Endothelial cell of umbilical vein (primary cell): ENCODE measurements at places on chromosomes 12 and 14. TPM values are rescaled to one million over a fixed set of nuclear protein-coding genes. Genes with fewer than 3 reads are reported as not detected.

GRCh38 chr12:103456006-103456405, 39.8 kb downstream of the C12orf42 start:
- H3K4me1 ChIP-seq, result no peaks in the 10 kb centered on the region
- no peaks in the 10 kb centered on the region for H3K36me3 ChIP-seq
- H3K27me3 ChIP-seq, result no peaks in the 10 kb centered on the region
- no peak overlapping the region for H3K4me3 ChIP-seq

KLRF2 gene
- total RNA-seq, result not detected in 2 replicates

SYNE3 gene
- total RNA-seq, result 18.8 and 19.1 TPM in 2 replicates

DNA sequence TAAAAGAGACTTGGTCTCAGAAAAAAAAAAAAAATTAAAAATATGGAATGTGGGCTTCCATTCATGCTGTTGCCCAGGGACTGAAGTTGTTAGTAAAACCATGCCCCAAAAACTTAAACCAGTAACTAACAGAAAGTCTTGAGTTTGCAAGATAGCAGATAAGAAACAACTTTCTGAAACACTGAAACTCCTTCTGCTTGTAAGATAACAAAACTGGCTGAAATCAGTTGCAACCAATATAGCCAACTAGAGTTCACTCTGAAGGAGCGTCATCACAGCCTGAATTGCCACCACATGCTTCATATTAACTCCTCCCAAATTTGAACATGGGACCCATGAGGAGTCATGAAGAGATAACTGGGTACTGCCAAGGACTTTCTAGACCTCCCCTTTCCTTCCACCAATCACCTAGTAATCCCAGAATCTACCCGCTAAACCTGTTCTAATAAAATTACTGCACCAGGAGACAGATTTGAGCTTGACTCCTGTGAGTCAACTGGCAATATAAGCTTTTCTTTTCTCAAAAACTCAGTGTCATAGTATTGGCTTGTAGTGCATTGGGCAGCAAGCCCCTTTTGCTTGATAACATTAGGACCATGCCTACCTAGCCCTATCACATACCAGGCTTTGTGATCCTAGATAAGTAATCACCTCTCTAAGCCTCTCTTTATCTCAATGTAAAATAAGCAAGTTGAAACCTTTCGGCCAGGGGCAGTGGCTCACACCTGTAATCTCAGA, 53.6 kb downstream of the R3HDM2 start:
- H3K4me1 ChIP-seq, result no peaks in the 10 kb centered on the region
- H3K27me3 ChIP-seq, result no peaks in the 10 kb centered on the region
- no peak overlapping the region for H3K4me3 ChIP-seq

GRCh38 chr12:5140190-5140589, 96.5 kb downstream of the KCNA5 start:
- H3K27me3 ChIP-seq, result no peaks in the 10 kb centered on the region
- DNase-seq, result no peak
- H3K36me3 ChIP-seq, result no peaks in the 10 kb centered on the region
- H3K27ac ChIP-seq, result no peak overlapping the region
- no peaks in the 10 kb centered on the region for H3K4me1 ChIP-seq
- H3K4me3 ChIP-seq, result no peak overlapping the region

GRCh38 chr12:44774815-44775411, 101.2 kb downstream of the NELL2 start:
- no peaks in the 10 kb centered on the region for H3K4me1 ChIP-seq
- no peak overlapping the region for H3K4me3 ChIP-seq
- H3K27ac ChIP-seq, result no peak overlapping the region
- no peaks in the 10 kb centered on the region for H3K36me3 ChIP-seq

- no peaks in the 10 kb centered on the region for H3K4me1 ChIP-seq
- H3K4me3 ChIP-seq, result no peak overlapping the region
- H3K27me3 ChIP-seq, result peaks cover 35% of the 10 kb centered on the region
- no peak overlapping the region for H3K27ac ChIP-seq
- no peaks in the 10 kb centered on the region for H3K36me3 ChIP-seq
These were observed 76.6 kb downstream of the EMP1 start for GRCh38 chr12:13273097-13273496.
